ENCODE measurements at places on chromosomes 2 and 18.
A peak's percentile ranks its signal among the peaks of the same experiment; 100 is the strongest.

- no peak for DNase-seq
These were observed 109.7 kb downstream of the NOL4 start for GRCh38 chr18:34114996-34115395.

DNA sequence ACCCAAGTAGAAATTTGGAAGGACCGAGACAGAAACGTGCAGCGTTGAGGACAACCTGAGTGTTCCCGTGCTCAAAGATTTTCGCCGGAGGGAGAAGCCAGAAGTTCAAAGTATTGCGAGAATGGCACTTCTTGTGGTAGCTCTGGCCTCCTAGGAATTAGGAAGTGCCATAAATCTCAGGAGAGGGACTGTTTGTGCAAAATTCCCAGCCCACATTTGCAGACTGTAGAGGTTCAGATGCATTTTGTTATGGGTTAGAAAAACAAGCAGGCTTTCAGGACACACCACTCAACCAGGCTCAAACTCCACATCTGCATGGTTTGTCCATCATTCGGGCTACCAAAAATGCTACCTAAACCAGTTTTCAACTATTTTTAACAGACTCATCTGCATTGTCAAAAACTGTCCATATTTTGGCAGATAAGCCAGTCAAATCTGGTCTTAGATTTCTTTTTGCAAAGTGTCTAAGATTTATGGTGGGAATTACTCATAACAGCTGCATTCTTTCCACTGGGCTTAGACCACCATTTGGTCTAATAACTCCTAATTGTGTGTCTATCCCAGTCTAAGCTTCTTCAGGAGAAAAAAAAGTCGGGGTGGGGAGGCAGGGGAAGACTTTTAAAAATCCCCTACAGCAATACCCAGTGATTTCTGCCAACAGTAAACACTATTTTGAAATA lies 422.9 kb downstream of the ARHGAP15 start:
- no peak for DNase-seq

DNA sequence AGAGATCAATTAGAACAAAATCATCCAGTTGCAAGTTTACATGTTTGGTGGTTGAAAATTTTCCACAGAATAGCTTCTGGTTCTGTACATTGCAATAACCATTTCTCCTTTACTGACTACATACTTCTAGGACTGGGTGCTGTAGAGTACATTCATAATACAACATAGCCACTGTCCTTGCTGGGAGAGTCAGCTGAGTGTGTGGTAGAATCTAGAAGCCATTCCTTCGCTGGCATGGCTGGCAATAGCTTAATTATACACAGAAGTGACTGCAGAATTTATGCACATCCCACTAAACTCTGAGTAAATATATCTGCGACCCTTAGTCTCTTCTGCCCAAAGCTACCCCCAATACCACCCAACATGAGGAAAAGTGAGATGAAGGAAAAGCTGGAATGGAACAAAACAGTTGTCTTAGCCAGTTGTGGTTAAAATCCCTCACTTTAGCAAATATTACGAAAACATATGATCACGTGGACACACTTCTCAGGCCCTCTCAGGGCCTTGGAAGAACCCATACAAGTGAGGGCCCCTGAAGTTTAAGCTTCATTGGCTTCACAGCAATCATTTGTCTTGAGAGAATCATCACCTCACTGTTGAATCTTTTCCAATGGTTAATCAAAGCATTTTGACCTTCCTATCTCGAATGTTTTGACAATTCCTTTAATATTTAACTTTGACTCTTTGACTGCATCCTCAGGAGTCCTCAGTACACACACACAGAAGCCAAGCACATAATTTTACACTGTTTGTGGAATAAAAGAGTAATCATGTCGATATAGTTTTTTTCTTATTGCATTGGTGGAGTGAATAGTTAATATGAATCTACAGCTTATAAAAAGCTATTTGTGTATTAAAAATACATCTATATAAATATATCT lies 225.1 kb downstream of the ZNF385B start:
- no peak for DNase-seq

DNA sequence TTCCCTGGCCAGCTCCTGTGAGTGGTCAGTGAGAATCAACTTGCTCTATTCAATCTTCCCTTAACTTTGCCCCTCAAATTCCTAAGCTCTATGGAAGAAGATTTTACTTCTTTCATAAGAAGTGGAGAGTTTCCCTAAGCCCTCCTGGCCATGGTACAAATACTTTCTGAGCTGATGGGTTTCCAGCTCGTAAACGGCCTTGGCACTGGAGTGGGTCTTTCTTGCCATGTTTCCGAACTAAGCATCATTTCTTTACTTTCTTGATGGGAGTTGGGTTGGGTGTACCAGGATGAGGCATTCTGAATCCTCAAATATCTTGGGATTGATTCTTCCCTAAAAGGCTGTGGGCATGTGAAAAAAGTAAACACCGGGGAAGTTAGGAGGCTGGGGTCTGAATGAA lies 72.5 kb downstream of the ACKR3 start:
- peak; percentile 55 for DNase-seq

DNA sequence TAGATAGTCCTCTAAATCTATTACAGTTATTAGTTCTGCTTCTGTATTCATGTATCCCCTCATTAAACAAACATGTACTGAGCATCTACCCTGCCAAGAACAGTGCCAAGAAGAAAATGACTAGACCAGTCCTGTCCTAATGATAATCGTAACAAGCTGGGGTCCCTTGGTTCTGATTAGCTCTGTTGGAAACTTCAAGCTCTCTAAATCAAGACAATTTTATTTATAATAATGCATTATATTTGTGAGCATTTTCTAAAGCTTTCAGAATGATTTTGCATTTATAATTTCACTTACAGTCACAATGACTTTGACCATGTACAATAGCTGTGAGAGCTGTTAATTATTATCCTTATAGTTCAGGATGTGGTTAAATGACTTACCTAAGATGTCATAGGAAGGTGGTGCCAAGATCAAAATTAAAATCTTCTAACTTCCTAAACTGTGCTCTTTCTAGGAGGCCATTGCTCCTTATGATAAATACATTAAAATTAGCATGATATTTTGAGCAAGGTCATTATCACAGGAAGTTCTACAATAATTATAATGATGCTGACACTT lies 336.5 kb upstream of the SLC39A10 start:
- DNase-seq, result no peak

- DNase-seq, result no peak
These were observed 89.1 kb upstream of the NOSTRIN start for GRCh38 chr2:168713325-168713724.

DNA sequence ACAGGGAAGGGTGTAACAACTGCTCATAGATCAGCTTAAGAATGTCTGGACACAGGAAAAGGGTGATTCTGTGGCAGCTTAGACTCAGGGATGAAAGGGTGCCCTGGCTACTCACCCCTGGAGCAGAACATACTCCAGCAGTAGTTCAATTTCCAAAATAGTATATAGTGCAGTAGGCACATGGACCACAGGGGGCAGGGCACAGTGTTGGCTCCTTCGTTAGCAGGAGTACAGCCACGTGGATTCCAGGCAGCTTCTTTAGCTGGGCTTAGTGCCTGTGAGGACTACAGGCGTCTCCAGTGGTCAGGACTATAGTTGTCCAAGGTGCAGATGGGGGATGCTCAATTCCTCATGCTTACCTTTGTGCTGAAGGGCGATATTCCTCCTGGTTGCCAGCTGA lies 277.5 kb upstream of the DDX18 start:
- DNase-seq, result no peak

DNA sequence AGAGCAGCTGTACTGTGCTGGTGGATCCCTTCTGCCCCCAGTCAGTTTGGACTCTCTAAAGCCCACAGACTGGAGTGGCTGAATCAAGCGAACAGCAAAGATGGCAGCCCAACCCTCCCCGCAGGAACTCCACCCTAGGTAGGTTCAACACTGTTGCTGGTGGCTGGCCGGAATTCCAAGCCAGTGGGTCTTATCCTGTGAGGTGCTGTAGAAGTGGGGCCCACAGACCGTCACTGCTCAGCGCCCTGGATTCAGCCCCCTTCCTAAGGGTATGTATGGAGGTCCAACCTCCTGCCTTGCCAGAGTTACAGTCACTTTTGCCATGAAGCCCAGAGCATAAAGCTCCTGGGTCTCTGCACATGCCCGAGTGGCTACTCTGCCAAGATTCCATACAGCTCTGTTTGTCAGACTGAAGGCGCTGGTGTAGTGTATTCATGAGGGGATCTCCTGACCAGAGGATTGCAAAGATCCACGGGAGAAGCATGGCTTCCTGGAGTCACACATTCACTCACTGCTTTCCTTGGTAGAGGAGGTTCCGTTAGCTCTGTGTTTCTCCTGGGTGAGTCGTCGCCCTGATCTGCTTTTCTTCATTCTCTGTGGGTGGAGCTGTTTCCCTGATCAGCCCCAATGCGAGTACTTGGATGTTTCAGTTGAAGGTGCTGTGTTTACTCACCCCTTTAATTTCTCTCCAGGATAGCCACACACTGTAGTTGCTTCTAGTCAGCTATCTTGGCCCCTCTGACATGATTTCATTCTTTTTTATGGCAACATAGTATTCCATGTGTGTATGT lies 293.6 kb upstream of the THUMPD2 start:
- no peak for DNase-seq

- no peak for DNase-seq
These were observed 141.5 kb upstream of the FIGN start for GRCh38 chr2:163877316-163877715.

GRCh38 chr2:237866101-237866621 lies 6.7 kb downstream of the RAMP1 start:
- DNase-seq, result no peak

- DNase-seq, result no peak
These were observed 7.7 kb upstream of the SNTG2 start for GRCh38 chr2:942775-943460.

- peak; percentile 59 for DNase-seq
These were observed 72.8 kb downstream of the PLEKHA3 start for GRCh38 chr2:178553047-178553446.

GRCh38 chr2:38215993-38216392 lies 140.0 kb upstream of the CYP1B1 start:
- DNase-seq, result no peak
